ENCODE measurements at places on chromosomes 3 and 15. TPM values are rescaled to one million over a fixed set of nuclear protein-coding genes. Genes with fewer than 3 reads are reported as not detected.

Gene LSAMP
- total RNA-seq: 7.9 TPM

Gene FRMD5
- total RNA-seq: 0.69 TPM

Gene ROPN1
- total RNA-seq: 0.69 TPM

Gene AMT
- 6.7 TPM for total RNA-seq

Gene GOLGA8H
- 1.2 TPM for total RNA-seq

Gene PDIA3
- total RNA-seq: 88.7 TPM

Gene AGBL1
- total RNA-seq: 4.8 TPM

Gene ASB14
- total RNA-seq: 0.10 TPM

Gene ITIH1
- total RNA-seq: 1.3 TPM

Gene CFAP161
- 0.30 TPM for total RNA-seq

Gene RNF13
- 89.3 TPM for total RNA-seq

Gene MB21D2
- total RNA-seq: 14.4 TPM

Gene CDCP1
- total RNA-seq: 8.5 TPM

Gene FGF7
- total RNA-seq: 44.2 TPM

Gene HACL1
- 19.5 TPM for total RNA-seq

Gene NMNAT3
- 6.7 TPM for total RNA-seq

Gene ZNF860
- total RNA-seq: 0.89 TPM

Gene SOX14
- not detected for total RNA-seq

Gene TMCO5A
- total RNA-seq: not detected

Gene TEX55
- not detected for total RNA-seq

Gene CAMK2N2
- not detected for total RNA-seq

Gene MEIS2
- 25.5 TPM for total RNA-seq

Gene RAB5A
- total RNA-seq: 81.6 TPM

Gene TPRA1
- 19.2 TPM for total RNA-seq

Gene GCSAM
- total RNA-seq: 1.2 TPM

Gene APBA2
- total RNA-seq: 7.1 TPM

Gene QARS1
- 213 TPM for total RNA-seq

All from skin of body (tissue), 3 donors.